ENCODE measurements at places on chromosomes 5 and 9.

DNA sequence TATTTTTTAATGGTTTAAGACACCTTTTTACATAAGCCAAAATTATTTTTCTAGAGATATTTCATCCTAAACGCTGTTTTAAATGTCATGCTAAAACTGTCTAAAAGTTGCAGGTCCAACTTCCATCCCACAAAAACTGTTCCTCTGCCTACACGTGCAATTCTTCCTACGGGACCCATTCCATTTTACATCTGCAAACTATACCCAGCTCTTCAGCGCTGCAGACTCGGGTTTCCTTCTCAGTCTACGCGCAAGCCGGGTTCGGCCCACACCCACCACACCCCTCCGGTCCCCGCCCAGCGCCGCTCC, 8.7 kb downstream of the RANBP6 start:
- DNase-seq, result peak; percentile 76

GRCh38 chr5:35671541-35672295, 54.1 kb downstream of the SPEF2 start:
- no peak for DNase-seq

- DNase-seq, result no peak
These were observed 64.3 kb upstream of the RUFY1 start for GRCh38 chr5:179485845-179486575.

DNA sequence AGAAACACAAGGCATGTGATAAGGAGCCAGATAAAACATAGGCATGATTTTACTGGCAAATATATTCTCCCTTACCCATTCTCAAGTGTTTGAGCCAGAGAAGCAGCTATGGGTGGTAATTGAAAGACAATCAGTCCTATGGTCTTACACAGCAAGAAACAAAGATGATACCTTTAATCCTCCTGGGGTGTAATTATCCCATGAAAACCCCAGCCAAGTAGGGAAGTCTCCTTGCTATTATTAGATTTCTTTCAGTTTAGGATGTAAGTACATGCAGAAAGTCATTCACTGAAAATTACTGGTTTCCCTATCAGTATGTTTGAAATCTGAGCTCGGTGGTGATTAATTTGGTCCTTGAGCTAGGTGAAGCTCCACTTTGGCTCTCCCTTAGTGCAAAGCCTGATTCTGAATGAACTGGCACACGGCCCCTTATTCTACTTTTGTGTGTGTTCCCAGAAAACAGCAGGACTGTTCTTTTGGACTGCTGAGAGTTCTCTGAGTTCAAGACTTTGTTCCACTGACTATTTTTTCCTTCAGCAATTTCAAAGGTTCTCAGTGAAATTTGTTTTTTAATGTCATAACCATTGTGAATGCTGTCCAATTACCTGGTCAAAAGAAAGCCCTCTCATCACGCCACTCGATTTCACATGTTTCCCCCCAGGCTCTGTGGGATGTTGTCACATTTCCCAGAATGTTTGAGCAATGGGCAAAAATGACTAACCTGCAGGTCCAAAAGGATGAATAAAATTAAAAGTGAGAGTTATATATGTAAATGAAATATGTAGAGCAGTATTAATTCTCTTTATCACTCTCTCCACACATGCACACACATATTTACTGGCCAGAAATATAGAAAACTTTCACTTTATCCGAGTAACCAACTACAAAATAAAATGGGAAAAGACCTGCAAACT, 343.0 kb downstream of the RAB3C start:
- peak; percentile 15 for DNase-seq

GRCh38 chr5:170312666-170313065, 15.1 kb upstream of the LCP2 start:
- DNase-seq, result no peak

- DNase-seq, result peak; percentile 40
These were observed 9.5 kb downstream of the CXXC5 start for GRCh38 chr5:139657363-139658321.

DNA sequence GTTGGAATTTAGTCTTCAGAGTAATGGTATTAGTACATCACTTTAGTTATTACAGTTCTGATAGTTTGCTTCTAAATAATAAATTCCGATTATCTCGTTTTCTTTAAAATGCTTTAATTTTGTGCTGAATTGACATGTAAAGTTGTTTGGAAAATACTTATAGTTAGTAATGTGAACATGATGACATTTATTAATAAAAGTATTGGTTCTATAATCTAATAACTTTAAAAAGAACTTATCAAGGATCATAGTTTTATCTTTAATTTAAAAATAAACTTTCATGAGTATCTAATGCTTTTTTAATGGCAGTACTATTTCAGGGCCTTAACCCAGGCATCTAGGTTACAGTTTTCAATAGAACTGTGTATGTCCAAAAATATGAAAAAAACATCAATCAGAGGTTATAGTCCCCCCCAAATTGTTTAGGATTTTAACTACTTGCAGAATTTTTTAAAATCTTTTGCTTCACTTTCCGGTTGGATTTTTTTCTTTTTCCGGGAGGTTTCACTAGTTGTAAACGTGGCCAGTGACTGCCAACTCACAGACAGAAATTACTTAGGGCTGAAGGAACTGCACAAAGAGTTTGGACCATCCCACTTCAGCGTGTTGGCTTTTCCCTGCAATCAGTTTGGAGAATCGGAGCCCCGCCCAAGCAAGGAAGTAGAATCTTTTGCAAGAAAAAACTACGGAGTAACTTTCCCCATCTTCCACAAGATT, 680 bp downstream of the GPX8 start:
- DNase-seq, result peak; percentile 95

DNA sequence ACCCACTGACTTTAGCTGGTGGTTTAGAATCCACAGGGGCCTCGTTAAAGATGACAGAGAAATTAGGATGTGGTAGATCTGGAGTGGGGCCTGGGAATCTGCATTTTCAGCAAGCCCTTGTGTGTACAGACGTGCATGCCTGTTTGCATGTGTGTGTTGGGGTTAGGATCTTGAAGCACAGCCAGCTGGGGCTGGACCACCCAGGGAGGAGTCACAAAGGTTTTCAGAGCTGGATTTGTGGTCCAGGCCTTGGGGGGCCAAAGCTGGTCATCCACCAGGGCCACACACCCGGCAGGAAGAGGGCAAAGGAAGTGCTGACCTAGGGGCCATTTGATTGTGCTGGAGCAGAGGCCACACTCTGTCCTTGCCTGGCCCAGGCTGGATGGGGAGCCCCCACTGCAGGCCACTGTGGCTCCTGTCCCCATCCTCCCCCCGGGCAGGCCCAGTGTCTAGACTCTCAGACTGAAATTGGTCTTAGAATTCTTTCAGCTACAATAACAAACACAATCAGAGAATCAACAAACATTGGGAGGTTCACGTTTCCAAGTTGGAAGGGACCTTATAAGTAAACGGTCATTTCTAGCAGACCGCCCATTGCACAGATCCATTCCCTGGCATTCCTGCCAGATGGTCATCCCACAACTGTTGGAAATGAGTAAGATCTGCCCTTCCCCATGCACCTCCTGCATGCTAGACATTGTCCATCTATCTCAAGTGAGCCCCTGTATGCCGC, 10.3 kb downstream of the CDX1 start:
- DNase-seq, result peak; percentile 58

DNA sequence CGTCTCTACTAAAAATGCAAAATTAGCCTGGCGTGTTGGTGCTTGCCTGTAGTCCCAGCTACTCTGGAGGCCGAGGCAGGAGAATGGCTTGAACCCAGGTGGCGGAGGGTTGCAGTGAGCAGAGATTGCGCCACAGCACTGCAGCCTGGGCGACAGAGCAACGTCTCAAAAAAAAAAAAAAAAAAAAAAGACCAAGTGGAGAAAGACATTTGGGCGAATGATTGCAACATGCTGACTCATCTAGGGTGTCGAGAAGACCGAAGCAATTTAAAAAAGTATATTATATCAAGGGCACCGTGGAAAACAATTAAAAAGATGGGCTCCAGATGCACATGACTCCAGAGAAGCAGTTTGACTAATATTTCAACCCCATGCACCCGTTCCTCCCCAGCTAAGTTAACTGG, 9.2 kb downstream of the KLF4 start:
- DNase-seq, result no peak

GRCh38 chr9:30935730-30936129, 1448.7 kb upstream of the ACO1 start:
- DNase-seq, result no peak

- peak; percentile 23 for DNase-seq
These were observed 13.5 kb downstream of the BTNL9 start for GRCh38 chr5:181053488-181054121.

Data from lung (tissue), 17 donors.